ENCODE measurements at places on chromosomes 2 and 18. TPM values are rescaled to one million over a fixed set of nuclear protein-coding genes. Genes with fewer than 3 reads are reported as not detected.
A peak's percentile ranks its signal among the peaks of the same experiment; 100 is the strongest.

- DNase-seq: no peak
Observed at GRCh38 chr2:62196278-62196901, 475 bp downstream of the B3GNT2 start.

DNA sequence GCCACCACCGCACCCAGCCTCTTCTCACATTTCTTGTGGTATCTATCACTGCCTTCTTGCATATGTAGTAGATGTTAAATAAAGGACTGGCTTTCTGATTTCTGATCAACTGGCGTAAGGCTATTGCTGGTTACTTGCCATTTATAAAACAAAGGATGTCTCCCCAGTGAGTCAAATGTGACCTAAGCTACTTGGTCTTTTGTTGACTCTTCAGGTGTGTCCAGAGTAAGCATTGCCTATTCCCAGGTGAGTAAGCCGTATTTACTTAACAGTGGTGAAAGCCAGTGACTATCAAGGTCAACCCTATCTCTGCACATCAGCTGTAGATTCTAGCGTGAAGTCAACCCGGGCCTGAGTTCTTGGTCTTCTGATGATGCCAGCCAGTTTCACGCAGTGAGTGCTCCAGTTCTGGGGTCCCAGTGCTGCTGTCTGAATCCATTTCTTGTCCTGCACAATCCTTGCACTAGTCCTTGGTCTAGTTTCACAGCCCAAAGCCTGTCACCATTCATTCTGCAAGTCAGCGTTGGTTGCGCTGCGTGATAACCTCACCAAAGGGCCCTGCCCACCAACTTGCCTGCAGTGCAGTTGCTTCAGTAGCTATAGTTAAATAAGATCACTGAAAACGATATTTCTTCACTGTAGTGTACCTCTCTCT lies 120.2 kb downstream of the GBX2 start:
- DNase-seq: no peak

- no peak for DNase-seq
Observed at GRCh38 chr18:52459890-52460289, 119.9 kb downstream of the DCC start.

DNA sequence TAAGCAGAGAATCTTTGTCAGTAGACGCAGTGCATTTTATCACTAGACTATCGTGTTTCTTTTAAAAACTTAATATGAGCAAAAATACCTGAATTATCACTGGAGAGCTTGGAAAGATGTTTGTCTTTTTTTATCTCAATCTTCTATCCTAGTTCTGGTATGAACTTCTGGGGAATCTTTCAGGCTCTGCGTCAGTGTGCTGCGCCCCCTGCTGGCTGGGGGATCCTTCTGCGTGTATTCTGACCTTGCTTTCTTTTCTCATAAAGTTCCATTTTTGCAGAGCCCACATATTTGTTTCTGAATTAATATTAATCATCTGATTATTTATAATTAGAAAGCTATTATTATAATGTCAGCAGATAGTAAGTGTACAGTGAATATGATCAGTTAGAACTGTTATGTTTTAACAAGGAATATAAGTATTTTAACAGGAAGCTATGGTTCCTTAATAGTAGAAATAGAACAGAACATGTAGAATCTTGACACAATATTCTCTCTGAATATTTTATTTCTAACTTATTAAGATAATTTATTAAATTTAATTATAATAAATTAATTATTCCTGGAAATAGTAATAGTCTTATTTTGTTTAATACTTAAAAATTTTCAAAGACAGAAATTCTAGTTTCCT lies 945.0 kb upstream of the CRIM1 start:
- DNase-seq: peak; percentile 38

GRCh38 chr2:115763601-115764000 lies 1321.2 kb downstream of the DPP10 start:
- DNase-seq: no peak

DNA sequence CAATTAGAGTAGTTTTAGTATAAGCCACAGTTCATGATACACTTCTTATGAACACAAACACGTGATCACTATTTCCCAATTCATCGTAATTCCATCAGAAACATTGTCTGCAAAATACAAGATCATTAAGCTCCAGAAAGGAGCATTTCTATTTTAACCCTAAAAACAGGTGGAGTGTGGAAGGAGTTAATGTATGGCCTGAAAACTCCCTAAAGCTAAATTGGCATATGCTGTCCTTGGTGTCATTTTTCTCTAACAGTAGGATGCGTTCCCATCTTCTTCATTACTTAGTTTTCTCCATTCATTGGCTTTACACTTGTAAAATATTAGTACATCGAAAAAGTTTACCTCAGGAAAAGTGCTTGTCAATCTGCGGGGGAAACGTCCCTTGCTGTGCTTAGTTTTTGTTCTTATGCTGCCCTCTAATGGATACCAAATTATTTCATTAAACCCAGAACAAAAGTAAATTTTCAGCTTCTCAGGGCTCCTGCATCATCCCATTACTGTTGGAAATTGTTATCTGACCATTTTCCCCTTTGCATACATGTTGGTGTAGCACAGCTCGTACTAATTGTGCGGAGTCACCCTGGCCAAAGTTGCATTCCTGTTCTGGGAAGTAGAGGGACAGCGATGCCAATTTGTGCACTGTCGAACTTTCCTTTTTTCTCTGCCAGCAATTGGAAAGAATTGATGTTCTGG lies 153.4 kb downstream of the GPD2 start:
- DNase-seq: peak; percentile 38

GRCh38 chr2:237859533-237860272 lies at the start of gene RAMP1:
RAMP1 (plus strand) TSS chr2:237859623; CDS start chr2:237859676, 53 bp downstream.
- DNase-seq: no peak

DNA sequence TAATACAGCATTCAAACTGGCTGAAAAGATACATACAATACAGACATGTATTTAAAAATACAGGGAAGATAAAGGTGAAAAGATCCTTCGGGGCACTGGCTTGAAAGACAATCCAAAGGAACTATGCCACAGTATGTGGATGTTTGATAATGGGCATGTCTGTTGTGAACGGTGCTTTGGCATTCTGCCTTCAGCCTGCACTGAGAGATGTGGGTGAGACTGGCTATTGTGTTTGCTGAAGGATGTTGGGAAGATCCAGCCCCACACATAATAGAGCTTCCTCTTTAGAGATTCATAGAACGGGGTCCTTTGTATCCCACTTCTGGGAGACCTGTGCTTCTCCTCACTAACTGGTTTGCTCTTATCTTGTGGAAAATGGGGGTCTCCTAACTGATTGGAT lies 65.1 kb upstream of the CXCR4 start:
- DNase-seq: no peak

DNA sequence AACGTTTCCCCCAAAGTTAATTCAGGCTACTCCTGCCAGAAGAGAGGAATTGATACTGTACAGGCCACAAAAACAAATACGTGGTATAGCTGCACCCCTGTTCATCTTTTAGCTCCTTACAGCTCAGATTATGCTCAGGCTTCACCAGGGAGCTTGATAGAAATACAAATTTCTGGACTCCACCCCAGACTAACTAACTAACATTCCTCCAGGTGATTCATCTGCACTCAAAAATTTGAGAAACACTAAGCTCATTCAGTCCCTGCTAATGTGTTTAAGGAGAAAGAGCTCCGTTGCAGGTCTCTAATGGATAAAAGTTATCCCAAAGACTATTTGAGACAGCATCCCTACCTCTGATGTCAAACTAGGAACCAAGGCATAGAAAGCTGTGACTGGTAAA lies 36.8 kb upstream of the UNC80 start:
- DNase-seq: no peak

- DNase-seq: peak; percentile 32
Observed at GRCh38 chr2:30412684-30413570, 34.1 kb upstream of the LCLAT1 start.

- peak; percentile 48 for DNase-seq
Observed at GRCh38 chr2:158191076-158191895, 89.6 kb downstream of the UPP2 start.

GRCh38 chr2:230975927-230976326 lies 20.0 kb upstream of the SPATA3 start:
- DNase-seq: no peak

DNA sequence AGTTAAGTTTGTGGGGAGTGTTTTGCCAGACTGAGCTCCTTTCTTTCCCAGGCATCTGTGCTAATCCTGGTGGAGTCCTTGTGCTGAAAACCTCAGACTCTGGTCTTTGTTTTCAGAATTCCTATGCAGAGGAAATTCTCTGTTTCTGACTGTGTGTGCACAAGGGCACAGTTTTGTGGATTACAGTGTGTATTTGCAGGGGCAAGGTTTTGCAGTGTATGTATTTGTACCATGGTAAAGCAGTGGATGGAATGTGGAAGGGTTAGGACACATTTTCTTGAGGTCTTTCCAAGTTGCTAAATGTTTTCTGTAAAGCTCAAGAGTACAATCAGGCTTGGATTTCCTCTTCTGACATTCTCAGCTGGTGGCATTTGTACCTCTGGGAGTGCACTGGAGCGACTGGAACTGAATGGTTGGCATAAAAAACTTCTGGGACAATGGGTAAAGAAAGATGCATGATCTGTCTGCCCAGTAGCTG lies 139.5 kb upstream of the RND3 start:
- DNase-seq: no peak

- DNase-seq: peak; percentile 45
Observed at GRCh38 chr2:231926761-231927565, 767 bp upstream of the NPPC start.

GRCh38 chr2:48912110-48912509 lies 156.6 kb upstream of the LHCGR start:
- no peak for DNase-seq

- DNase-seq: peak; percentile 35
Observed at GRCh38 chr2:49794396-49794795, 640.1 kb upstream of the FSHR start.

DNA sequence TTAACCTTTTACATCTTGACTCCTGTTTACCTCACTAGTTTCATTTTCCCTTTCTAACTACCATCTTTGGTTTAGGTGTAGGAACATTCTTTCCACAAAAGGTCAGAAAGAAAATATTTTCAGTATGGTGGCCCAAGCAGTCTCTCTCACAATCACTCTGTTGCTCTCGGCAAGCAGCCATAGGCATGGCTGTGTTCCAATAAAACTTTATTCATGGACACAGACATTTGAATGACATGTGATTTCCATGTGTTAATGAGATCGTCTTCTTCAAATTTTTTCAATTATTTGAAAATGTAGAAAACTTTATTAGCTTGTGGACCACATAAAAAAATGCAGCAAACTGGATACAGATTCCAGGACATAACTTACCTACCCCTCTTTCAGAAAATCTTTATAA lies 109.7 kb upstream of the CNTNAP5 start:
- DNase-seq: no peak

- no peak for DNase-seq
Observed at GRCh38 chr2:236393101-236393500, 128.9 kb upstream of the ASB18 start.

- no peak for DNase-seq
Observed at GRCh38 chr2:178871536-178871935, 64.3 kb upstream of the TTN start.

DNA sequence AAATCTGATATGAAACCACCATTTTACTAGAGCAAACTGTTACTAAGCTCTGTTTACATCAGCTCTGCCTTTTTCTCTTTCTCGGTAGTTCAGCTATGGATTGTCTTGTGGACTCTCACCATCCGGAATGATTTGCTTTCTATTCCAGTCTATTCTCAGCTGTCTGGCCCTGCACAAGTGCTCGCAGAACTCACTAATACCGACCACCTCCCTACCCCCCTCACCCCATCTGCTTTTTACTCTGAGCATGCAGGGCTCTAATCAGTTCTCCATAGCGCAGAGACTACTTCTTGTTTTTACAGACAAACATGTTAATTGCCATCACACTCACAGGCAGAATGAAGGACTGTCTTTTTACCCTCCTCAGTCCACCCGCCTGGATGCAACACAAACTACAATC lies 180.7 kb upstream of the POU3F3 start:
- no peak for DNase-seq

DNA sequence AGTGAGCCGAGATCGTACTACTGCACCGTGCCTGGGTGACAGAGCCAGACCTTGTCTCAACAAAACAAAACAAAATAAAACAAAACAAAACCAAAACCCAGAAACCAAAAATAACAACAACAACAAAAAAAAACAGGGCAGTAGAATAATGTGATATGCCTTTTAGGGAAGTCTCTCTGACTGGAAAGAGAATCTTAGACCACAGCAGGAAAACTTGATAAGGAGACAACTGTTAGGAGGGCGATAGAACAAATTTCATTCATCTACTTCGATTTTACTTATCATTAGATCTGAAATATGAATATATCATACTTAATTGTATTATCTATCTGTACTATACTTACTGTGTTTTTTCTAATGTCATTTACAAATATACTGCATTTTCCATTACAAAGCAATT lies 109.0 kb upstream of the CNTNAP5 start:
- no peak for DNase-seq

DNA sequence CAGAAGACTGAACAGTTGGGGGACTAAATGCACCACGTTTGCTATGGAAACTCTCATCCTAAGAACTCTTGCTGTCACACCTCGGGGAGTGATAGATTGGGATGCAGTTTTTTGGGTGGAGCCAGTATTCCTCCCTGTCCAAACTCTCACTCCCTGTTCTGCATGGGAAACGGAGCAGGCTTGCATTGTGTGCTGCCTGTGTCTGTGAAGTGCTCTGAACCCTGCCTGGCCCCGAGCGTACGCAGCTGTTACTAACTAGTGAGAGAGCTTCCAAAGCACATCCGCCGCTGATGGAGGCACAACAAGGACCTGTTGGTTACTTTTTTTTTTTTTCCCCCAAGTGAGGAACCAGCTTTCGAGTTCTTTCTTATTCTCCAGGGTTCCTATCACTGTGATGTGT lies 195.5 kb downstream of the ANAPC1 start:
- DNase-seq: peak; percentile 77

GRCh38 chr2:174631009-174631981 lies 33.7 kb upstream of the WIPF1 start:
- no peak for DNase-seq

TCF23 gene
- polyA plus RNA-seq: 0.17 TPM

SERPINB12 gene
- 1.3 TPM for polyA plus RNA-seq

ING5 gene
- 21.8 TPM for polyA plus RNA-seq

XIRP2 gene
- polyA plus RNA-seq: 149 TPM

Measured in hindlimb muscle (tissue), 1 donor.